ENCODE measurements at places on chromosomes 16 and 17. TPM values are rescaled to one million over a fixed set of nuclear protein-coding genes. Genes with fewer than 3 reads are reported as not detected.

DNA sequence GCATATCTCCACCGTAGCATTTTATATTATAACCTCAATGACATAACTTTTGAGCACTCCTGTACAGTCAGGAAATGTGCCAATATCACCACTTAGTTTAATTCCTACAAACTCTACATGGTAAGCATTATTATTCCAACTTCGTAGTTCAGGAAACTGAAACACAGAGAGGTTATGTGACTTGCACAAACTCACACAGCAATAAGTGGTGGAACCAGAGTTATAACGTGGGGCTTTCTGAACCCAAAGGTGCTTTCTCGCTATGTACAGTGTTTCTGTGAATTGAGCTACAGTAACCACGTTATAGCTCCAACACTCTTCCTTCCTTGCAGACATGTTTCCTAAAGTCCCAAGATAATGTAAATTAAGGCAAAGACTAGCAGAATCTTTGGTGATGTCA is 330.2 kb downstream of the GRIN2A start:
- no peak for DNase-seq

DNA sequence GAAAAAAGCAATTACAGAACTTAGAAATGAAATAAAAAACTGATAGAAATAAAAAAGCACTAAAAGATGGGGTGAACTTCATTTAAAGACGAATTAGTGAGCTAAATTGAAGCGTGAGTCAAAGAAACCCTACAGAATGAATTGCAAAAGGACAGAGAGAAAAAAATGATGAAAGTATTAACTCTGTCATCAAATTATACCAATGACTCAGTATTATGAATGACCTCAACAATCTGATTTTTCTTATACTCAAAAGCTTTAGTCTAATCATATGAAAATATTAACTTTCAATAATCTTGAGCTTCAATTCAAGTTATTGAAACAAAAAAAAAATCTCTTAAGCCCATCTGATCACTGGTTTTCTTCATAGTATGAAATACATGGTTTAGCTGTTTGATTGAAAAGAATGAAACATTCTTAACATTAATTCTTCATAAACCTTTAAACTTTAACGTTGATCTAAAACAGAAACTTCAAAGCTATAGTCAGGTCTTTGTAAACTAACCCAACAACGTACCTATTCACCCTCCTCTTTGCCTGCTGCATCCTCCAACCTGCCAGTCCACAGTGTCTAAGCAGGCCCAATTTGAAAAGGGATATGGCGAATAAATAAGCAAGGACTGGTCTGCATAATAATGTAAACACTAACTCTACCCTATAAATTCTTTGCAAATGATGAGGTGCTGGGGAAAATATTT is 6.6 kb downstream of the ABCA5 start:
- DNase-seq = no peak

DNA sequence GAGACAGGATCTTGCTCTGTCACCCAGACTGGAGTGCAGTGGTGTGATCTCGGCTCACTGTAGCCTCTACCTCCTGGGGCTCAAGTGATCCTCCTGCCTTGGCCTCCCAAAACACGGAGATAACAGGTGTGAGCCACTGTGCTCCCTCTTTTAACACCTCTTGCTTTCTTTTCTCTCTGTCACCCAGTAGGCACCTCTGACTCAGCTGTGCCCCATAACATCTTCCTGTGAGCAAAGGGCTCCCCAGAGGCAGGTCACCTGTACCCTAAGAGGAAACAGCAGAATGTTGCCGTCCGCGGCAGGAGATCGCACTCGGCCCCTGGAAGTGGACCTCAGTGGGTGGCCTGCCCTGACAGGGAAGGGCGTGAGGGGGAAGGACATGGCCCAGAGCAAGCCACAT is 918 bp upstream of the NLRC3 start:
- peak; percentile 69 for DNase-seq

GRCh38 chr16:89759746-89760340 is 38.5 kb downstream of the ZNF276 start:
- DNase-seq = no peak

- no peak for DNase-seq
Observed at GRCh38 chr16:75288181-75288580, 36.8 kb upstream of the BCAR1 start.

- no peak for DNase-seq
Observed at GRCh38 chr17:41490000-41490990, 585 bp upstream of the KRT36 start.

DNA sequence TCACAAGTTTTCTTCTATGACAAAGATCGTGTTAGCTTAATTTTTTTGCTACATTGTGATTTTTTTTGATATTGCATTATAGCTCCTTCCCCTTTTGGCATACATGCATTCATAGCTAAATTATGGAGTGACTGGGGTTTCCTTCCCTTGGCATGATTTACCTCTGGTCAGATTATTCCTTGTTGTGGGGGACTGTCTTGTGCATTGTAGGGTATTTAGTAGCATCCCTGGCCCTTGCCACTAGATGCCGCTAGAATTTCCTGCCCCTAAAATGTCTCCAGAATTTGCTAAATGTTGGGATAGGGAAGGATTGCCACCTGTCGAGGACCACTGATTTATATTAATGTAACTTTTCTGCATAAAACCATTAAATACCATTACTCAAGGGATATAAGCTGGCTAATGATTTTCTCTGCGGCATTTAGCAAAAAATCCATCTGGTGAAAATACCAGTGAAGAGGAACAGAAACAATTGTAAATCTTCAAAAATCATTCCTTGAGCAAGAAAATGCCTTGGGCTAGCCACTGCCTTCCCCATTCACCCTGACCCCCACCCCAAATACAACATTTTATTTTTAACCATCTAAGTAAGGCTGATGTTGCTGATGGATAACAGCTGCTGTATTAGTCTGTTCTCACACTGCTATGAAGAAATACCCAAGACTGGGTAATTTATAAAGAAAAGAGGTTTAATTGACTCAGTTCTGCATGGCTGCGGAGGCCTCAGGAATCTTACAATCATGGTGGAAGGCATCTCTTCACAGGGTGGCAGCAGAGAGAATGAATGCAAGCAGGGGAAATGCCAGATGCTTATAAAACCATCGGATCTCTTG is 195.2 kb downstream of the MAP2K6 start:
- no peak for DNase-seq

DNA sequence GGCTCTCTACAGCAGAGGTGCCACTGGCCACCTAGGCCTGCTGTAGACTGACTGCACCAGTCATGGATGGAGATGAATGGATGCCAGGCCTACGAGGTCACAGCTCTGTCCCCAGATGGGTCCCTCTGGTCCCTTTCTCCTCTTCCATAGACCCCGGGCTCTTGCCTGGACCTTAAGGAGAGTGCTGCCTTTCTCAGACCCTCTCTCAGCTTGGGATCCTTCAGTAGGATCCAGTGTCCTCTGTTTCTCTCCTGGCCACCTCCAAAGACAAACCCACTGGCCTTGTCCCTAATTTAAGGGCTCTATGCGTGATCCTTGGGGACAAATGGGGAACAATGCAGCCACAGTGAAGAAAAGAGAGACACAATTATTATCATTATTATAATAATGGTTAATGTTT is 189.3 kb upstream of the C16orf82 start:
- DNase-seq = no peak

- no peak for DNase-seq
Observed at GRCh38 chr16:27025581-27025980, 41.1 kb upstream of the C16orf82 start.

GRCh38 chr17:42365136-42365535 is 23.1 kb downstream of the STAT3 start:
- DNase-seq = peak; percentile 29

GRCh38 chr17:6090253-6090652 is 20.1 kb downstream of the WSCD1 start:
- DNase-seq = no peak

DNA sequence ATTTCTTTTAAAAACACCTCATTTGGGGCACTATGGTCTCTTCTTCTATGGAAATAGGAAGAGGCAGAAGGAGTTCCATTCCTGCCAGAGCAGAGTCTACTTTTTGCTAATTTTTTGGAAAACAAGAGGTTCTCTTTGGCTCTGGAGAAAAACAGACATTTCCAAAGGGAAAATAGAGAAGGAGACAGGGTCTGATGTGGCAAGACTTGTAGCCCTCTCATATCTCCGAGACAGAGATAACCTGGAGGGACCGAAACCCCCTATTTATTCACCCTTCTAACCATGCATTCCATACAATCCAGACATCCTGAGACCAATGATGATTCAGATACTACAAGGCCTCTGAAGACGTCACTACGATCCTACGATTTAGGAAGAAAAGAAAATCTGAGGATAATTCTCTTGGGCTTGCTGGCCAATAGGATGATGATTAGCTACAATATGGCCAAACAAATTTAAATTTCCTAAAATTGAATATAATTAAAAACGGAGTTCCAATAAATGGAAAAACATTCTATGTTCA is 70.2 kb downstream of the HIC1 start:
- DNase-seq = no peak

DNA sequence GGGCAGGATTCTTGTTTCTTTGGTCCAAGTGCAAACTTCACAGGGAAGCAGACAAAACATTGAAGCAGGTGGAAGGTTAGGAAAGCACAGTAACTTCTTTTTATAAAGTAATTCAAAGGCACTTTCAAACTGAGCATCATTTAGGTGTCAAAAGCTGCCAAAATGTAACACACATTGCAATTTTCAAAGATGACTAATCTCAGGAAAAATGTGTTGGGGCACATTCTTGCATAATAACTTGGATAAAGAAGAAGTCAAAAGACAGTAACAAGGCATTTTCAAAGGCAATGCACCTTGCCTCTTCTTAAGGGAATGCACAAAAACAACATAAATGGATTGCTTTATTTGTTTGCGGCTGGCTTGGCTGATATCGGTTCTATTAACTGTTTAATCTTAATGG is 3.6 kb downstream of the KCNJ2 start:
- DNase-seq = no peak

- DNase-seq = no peak
Observed at GRCh38 chr16:1474082-1474795, 589 bp downstream of the CLCN7 start.

DNA sequence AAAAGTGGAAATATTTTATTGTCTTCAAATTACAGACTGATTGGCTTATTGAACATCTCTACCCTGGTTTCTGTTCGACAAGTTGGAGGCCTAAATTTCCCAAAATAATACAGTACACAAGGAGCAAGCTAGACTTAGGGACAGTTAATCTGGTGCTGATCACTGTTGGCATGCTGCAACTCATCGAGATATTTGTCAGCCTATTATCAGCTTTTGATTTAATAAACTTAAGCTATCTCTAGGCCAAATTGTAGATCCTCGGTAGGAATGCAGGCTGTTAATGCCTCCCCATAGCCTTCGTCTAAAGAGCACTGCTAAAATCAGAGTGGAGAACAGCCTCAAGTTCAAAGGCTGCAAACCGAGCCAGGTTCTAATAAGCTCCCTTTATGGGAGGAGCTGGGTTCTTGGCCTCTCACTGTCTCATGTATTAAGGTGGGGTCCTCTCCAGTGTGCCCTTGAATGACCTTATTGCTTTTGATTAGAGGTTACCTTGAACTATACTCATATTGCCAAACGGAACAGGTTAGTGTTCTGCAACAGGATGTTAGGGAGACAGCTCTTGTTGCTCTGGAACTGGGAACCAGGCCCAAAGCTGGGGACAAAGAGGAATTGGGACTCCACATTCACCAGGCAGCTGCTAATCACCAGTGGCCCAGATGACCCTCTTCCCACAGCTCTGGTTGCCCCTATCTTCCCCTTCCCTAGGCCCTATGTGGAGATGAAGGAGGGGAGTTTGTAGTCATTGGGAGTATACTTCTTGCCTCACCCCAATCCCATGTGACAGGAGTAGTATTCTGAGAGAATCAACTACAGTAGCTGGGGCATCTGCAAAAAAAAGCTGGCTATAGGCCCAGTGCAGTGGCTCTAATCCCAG is 69.5 kb upstream of the NOL11 start:
- no peak for DNase-seq

DNA sequence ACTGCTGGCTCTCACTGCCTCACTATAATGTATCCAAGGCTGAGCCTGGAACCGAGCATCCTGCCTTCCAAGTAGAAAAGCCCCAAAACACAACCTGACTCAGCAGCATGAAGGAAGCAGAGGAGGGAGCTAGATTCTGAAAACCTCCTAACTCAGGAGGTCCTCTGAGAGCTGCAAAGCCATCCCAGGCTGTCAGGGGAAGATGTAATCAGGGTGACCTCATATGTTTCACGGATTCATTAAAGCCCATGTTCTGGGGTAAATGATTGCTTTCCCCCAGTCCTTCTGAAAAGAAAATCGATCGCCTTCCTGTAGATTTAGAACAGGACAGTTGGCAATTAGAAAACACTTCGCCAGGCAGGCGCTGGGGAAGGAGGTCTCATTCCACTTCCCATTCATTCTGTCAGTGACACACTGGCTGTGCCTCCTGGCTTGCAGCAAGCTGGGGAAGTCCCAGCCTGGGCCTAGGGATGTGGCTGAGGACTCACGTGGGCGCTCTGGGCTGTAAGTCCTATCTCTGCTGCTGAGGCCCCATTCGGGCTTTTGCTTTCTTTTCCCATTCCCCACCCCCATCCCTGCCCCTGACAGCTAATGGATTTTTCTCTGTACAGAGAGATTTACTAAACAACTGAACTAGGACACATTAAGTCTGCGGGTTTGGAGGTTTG is 75.7 kb upstream of the TMEM132E start:
- peak; percentile 21 for DNase-seq

GRCh38 chr17:4986951-4987766 is at the start of gene CAMTA2:
Gene CAMTA2 (minus strand): TSS chr17:4987675. CDS start chr17:4986222, 1,453 bp downstream.
- peak; percentile 91 for DNase-seq

DNA sequence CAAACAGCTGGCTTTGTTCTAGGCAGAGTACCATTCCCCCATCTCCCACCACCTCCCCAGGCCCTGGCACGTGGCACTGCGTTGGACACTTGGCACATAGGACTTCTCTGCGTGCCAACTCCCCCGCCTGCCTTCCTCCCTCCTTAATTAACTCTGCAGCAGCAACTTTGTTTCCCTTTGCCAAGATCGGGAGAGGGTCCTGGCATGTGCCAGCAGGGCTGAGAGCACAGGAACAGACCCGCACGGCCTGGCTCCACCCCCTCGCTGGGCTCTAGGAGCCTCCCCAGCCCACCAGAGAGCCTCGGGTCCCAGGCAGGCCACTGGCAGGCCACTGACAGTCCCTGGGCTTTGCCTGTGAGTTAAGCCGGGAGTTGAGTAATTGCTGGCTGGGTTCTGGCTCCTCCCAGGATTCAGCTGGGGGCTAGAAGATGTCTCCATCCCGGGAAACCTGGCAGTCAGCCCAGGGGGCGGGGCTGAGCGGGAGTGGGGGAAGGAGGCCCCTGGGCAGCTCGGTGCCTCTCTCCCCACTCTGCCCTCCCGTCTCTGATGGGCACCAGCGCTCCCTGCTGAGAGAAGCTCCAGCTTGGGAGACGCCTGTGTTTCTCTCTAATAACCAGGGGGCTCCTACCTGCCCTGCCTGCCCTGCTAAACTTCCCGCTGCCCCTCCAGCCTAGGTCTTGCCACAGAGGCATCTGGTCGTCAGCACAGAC is 224.0 kb upstream of the TNRC6C start:
- peak; percentile 14 for DNase-seq

- DNase-seq = no peak
Observed at GRCh38 chr16:19153876-19154275, 14.2 kb upstream of the SYT17 start.

The PRSS36 gene
- total RNA-seq = 1.3 TPM

The MT4 gene
- total RNA-seq = not detected

The CAVIN1 gene
- 1.7 TPM for total RNA-seq

Data from activated CD8-positive, alpha-beta T cell treated with anti-CD3 and anti-CD28 coated beads, Interleukin-2, amount 10 ng/mL, durations not matched to agents 7 days and 5 days (primary cell).